Stimulated activated CD8-positive, alpha-beta memory T cell treated with anti-CD3 and anti-CD28 coated beads, Interleukin-4, amount 100 ng/mL, for 1 hour (primary cell): ENCODE measurements at places on chromosomes 2 and 18.

DNA sequence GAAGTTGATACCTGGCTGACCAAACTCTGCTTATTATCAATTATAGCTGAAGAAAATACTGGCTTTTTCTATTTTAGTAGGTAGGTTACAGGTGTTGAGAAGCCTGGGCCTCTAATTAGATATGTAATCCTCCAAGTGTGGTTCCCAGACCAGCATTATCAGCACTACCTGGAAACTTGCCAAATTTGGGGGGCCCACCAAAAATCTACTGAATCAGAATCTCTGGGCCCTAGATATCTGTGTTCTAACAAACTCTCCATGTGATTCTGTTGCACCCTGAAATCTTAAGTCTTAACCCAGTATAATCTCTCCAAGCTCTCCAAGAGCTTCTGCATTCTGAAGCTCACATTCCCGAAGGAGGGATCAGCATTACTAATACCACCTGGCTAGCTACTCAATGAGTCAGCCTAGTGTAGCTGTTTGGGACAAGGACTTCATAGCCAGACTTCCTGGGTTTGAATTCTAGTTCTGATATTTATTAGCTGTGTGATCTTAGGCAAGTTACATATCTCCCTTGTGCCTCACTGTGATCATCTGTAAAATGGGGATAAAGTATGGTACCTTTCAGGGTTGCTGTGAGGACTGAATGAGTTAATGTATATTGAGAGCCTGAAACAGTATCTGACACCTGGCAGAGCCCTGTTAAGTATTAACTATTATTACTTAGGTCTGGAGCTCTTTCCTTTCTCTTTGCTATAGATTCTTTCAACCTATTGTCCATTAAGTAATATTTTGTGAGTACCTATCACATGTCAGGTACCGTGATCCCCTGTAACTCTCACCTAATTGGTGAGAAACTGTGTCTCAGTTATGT lies 94.1 kb upstream of the CD302 start:
- DNase-seq: no peak

DNA sequence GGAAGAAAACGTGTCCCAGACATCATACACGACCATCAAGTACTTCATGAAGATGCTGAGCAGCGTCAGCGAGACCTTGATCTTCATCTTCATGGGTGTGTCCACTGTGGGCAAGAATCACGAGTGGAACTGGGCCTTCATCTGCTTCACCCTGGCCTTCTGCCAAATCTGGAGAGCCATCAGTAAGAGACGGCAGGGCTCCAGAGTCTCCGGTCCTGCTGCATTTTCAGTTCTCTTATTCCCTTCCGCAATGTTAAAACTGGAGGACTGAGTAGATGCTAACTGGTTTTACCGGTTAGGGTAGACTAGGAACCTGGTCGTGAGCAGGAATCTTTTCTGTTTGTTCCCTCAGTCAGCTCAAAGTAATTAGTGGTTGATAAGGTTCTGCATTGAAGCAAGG lies 32.3 kb downstream of the SLC9A4 start:
- DNase-seq: no peak

DNA sequence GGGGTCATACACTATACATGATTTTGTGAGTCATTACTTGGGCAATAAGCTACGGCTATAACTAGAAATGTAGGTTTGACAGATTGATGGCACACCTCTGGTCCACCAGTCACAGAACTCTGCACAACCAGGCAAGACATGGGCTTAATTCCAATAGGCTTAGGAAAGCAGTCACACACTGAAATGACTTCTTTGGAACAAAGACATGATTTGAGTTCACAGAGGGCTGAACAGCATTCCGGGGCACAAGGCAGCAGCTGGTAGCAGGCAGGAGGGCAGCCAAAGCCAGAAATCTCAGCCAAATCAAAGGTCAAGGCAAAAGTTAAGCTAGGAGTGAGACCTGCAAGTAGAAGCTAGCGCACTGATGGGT lies 27.4 kb downstream of the FABP1 start:
- DNase-seq: no peak

GRCh38 chr2:123906361-123906760 lies 118.7 kb upstream of the CNTNAP5 start:
- no peak for DNase-seq

GRCh38 chr2:26946841-26947784 lies 23.3 kb upstream of the MAPRE3 start:
- no peak for DNase-seq

GRCh38 chr2:111983478-111984212 lies 71.4 kb upstream of the TMEM87B start:
- no peak for DNase-seq

- DNase-seq: no peak
Measured at GRCh38 chr18:3248062-3248657, 559 bp downstream of the MYL12A start.

DNA sequence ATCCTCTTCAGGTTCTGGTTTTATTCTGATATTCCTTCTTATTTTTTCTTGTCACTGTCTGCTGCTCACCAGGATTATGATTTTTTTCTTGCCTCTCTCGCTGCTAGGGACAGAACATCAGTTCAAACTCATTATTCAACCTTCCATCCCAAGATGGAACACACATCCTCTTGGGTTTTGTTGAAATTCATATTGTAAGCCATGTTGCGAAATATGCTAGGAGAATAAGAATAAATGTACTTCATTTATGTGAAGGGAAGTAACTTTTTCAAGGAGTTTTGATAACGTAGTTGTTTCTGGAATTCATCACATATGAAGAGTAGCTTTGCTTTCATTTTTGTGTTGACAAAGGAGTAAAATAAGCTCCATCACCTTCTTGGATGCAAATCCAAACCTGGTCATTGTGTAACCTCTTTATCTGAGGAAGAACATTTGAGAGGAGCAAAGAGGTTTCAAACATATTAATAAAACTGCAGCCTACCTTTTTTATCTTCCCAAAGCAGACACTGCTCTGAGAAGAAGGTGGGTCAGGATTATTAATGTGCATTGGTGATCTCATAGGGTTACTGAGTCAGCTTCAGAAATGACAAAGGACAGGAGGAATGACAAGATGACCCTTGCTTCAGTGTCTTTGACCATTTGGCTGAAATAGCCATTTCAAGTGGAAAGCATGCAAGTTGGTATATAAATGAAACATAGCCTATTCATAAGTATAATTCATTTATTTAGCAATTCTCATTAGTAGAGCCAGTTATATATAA lies 280.0 kb downstream of the GULP1 start:
- no peak for DNase-seq

GRCh38 chr2:1584691-1585485 lies 159.4 kb downstream of the PXDN start:
- no peak for DNase-seq

GRCh38 chr2:181169503-181169902 lies 189.1 kb downstream of the UBE2E3 start:
- no peak for DNase-seq

DNA sequence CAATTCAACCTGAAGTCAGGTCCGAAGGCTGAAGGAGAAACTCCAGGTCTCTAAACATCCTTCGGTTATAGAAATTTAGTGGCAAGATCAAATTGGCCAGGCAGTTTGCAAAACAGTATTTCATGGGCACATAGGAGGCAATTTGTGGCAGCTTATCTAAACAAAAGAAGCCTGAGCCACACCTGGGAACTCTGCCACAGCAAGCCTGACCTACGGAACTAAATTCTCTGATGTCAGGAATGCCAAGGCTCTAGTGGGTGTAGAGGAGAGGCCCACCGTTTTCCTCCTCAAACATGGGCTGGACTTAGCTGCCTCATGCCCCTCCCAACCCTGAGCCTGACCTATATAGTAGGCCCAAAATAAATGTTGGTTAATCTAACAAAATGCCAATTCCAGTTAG lies 16.0 kb downstream of the SATB2 start:
- no peak for DNase-seq

GRCh38 chr2:43100883-43101662 lies 125.3 kb downstream of the ZFP36L2 start:
- DNase-seq: no peak

- no peak for DNase-seq
Measured at GRCh38 chr2:10221976-10222870, 80.5 kb upstream of the HPCAL1 start.

DNA sequence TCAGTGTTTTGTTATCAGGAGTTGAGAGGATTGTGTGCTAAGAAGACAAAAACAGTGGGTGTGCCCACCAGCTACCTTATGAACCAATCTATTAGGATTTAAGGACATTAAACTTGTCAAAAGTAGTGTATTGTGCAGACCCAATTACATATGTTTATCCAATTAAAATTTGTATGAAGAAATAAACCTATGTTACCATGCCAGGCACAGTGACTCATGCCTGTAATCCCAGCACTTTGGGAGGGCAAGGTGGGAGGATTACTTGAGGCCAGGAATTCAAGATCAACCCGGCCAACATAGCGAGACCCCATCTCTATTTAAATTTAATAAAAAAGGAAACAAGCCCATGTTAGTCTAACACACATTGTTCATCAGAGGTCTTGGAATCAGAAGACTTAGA lies 162.2 kb downstream of the IRS1 start:
- DNase-seq: no peak

- DNase-seq: no peak
Measured at GRCh38 chr18:71743634-71744033, 800.5 kb downstream of the CBLN2 start.

DNA sequence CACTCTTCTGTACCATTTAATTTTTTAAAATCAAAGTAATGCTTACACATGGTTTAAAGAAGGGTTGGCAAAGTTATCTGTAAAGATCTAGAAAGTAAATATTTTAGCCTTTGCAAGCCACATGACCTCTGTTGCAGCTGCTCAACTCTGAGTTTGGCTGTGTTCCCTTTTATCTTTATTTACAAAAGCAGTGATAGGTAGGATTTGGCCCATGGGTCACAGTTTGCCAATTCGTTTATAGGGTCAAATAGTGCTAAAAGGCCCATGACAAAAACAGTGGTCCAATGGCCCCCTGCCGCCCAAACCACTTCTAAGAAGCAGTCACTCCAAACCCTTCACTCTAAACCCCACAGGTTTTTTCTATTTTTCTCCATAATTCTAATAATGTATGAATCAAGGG lies 124.8 kb downstream of the PARD3B start:
- no peak for DNase-seq

DNA sequence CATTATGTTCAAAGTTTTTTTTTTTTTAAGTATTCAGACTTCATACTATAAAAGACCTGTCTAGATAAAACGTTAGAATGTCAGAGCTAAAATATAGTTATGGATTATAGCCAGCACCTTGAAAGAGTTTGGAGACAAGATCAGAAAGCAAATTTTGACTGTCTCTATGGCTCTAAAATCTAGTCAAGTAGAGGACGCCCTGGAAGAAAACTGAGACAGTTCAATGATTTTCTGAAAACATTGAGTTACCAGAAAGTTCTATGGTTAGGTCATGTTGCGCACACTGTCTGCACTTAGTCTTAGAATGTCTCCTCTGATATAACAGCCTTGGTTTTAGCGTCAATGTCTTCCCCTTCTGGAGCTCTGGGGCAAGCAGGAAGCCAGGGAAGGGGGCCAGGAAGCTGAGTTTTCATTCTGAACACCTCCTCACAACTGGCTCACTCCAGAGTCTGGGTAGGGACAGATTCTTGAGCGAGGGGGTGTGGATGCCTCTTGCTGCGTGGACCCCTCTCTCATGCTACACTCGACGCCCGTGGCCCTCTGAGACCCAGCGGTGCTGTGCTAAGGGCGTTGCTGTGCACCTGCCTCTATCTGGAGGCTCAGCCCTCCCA lies 99.5 kb downstream of the RNF144A start:
- DNase-seq: no peak

DNA sequence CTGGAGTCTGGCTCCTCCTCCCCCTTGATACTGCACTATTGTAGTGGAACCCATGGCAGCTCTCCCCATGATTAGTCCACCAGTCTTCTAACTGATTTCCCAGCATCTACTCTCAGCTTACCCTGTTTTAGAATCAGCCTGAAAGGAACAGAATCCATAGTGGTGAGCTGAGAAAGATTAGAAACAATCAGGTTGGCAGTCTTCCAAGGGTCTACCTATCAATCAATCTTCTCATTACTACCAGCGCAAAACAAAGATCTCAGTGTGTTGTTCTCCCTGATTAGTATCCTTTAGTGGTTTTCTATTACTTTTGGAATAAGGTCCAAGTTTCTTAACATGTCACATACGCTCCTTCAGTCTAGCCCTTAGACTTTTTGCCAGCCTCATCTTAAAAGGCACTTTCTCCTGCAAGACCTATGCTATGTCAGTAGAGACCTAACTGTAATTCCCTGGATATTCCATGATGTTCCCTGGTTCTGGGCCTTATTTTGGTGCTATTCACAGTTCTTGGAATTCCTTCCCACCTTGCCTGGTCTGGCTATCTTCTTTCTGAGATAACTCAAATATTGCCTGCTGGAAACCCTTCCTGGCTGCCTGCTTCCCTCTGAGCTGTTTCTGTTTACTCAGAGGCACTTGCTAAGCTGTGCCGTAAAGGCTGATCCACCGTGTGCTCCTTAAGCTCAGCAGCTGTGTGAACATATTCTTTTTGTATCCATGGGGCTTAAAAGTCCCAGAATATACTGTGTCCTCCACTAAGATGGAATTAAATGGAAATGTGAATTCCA lies 32.6 kb downstream of the LAMA3 start:
- no peak for DNase-seq

DNA sequence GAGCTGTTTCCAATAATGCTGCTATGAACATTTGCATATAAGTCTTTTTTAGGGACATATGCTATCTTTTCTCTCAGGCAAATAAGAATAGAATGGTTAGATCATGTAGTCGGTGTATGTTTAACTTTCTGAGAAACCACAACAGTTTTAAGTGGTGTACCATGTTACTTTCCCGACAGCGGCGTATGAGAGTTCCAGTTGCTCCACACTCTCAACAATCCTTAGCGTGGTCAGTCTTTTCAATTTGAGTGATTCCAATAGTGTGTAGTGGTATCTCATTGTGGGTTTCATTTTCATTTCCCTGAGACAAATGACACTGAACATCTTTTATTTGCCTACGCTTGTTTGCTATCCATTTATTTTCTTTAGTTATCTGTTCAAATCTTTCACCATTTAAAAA lies 149.5 kb downstream of the ACOXL start:
- DNase-seq: no peak

GRCh38 chr2:192499476-192499875 lies 304.7 kb upstream of the TMEFF2 start:
- no peak for DNase-seq

- no peak for DNase-seq
Measured at GRCh38 chr2:205858881-205859441, 176.7 kb downstream of the NRP2 start.

DNA sequence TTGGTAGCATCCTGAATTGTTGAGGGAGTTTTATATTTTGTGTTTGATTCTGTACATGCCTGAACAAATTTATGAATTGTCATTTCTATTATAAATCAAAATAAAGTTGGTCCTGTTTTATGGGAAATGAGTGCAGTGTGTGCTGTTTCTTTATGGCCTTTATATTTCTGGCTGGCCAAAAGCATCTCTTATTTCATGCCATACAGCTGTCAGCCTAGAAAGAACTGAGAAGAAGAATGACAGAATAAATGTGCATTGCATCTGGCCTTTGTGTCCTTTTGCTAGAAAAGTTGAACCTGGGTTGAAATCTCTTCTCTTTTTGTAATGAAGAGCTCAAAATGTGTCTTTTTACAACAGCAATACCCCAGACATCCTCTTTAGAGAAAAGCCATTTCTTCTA lies 474.7 kb upstream of the LRATD1 start:
- no peak for DNase-seq
